Mesothelial cell of epicardium (in vitro differentiated cells): ENCODE measurements at places on chromosomes 13 and 19.

DNA sequence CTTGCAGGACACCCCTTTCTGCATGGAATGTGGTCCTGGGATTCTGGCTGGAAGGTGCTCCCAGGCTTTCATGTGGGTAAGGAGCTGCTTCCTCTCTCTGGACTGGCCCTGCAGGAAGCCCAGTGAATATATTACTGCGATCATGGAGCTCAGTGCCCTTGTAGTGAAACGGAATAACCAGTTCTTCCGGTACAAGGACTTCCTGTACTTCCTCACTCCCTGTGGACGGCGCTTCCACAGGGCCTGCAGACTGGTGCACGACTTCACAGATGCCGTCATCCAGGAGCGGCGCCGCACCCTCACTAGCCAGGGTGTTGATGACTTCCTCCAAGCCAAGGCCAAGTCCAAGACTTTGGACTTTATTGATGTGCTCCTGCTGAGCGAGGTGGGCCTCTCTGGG lies 8.0 kb downstream of the CYP4F8 start:
- DNase-seq: no peak

DNA sequence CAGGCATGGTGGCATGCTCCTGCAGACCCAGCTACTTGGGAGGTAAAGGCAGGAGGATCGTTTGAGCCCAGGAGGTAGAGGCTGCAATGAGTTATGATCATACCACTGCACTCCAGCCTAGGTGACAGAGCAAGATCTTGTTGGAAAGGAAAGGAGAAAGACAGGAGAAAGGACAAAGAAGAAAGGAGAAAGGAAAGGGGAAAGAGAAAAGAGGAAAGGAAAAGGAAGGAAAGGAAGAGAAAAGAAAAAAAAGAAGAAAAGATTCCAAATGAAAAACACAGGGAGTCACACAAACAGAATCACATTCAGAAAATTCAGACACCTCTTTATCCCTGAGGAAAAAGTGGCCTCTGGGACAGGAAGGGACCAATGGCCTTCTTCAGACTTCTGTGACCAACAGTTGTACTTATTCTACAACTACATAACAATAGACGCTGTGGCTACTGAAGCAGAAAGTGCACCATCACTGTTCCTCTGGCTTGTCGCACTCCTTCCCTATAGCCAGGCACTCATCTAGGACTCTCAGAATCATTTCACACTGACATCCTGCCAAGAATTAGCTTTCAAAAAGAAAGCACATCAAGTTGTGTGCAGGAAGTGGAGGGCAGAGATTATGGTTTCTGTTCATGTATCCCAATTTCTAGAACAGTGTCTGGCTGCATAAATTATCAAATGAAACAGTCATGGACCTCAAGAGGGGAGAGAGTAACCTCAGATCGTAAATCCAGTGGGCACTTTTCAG lies 5.9 kb downstream of the MTMR6 start:
- no peak for DNase-seq

DNA sequence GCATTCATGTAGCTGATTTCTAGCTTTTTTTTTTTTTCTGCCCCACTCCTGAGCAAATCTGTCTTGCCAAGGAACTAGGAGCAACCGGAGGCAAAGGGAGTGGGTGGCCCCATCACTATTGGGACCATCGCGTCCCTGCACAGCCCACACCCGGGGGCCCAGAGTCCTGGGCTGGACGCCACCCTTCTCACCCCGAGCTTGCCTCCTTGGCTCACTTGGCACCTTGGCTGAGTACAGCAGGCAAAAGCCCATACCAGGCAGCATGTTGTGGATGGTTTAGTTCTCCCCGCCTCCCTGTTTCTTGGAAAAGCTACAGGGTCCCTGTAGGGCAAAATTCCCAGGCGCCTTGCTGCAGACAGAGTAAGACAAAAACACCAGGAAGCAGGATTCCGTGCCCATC lies 13.7 kb downstream of the SMIM24 start:
- DNase-seq: no peak

DNA sequence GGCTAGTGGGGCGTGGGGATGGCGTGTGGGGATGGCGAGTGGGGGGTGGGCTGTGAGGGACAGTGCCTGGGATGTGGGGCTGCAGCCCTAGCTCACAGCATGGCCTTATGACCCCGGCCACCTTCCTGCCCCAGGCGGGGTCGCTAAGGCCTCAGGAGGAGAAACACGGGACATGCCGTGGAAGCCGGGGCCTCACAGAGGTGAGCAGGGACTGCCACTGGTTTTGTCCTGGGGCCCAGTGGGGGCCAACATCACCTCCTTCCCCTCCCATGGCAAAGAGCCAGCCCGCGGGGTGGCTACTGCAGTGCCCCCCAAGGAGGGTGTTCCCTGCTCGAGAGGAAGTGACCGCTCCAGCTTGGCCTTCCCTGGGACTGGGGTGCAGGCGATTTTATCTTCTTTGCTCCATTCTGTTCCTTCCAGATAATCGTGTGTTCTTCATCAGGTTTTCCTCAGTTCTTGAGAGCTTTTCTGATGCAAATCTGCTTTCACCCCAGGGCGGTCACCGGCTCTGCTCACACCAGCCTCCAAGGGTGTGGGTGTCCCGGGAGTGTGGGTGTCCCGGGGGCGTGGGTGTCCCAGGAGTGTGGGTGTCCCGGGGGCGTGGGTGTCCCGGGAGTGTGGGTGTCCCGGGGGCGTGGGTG lies 1.2 kb downstream of the F7 start:
- no peak for DNase-seq

- DNase-seq: no peak
These were observed 30.8 kb upstream of the USE1 start for GRCh38 chr19:17184371-17184841.

GRCh38 chr13:23778879-23779278 lies 110.3 kb downstream of the MIPEP start:
- DNase-seq: no peak

DNA sequence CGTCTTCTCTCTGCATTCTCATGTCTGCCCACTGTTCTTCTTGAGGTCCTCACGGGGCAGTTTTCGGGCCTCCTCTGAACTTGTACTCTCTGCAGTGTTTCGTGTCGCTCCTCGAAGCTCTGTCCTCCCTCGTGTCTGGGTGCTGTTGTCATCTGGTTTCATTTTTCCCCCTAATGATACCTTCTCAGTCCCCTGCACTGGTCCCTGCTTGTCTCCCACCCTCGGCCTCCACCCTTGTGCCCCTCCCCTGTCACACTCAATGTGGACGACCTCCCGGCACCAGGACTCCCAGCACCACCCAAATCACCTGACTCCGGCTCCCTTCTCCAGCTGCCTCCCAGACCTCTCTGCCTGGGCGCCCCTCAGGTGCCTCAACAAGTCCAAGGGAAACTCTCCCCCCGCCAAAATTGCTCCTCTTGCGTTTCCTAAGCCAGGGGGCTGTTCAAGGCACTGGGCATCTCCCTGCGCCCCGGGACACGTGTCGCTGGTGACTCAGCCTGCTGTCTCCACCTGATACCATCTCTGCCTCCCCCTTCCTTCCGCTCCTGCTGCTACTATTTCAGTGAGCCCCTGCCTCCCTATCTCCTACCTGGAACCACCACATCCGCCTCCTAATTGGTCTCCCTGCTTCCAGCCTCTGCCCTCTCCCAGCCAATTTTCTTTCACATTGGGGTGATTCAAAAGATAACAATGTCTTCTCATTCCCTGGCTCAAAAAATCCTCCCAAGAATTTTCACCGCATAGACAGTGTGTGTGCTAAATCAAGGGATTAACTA lies 49.5 kb downstream of the RFX2 start:
- no peak for DNase-seq

DNA sequence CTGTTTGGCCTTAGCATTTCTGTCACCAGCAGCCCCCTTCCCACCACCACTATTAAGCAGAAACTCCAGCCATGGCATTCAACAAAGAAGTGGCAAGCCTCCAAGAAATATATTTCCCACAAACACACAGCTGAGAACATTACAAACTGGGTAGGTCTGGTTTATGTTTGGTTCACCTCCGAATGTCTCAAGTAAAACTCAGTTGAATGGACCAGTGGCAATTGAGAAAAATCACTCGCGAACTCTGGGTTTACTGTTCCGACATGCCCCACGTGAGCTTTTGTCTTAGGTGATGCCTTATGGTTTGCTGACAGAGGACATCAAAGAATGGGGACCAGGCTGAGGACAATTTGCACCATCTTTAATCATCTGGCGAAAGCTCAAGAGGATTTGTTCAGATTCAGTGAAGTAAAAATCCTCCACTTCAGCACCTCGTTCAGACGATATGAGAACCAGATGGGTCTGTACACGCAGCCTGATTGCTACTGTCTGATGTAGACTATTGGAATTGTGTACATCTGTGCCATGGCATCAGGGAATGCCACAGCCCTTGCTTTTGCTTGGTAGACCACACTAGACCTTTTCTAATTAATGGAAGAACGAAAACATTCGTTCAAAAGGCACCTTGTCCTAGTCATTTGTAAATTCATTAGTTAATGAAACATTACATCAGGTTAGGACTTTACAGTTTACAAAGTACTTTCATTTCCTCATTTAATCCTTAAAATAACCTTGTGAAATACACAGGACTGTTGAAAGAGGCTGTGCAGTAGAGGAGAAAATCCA lies 59.4 kb downstream of the SLC10A2 start:
- no peak for DNase-seq
